ENCODE measurements at places on chromosomes 6 and 20.

DNA sequence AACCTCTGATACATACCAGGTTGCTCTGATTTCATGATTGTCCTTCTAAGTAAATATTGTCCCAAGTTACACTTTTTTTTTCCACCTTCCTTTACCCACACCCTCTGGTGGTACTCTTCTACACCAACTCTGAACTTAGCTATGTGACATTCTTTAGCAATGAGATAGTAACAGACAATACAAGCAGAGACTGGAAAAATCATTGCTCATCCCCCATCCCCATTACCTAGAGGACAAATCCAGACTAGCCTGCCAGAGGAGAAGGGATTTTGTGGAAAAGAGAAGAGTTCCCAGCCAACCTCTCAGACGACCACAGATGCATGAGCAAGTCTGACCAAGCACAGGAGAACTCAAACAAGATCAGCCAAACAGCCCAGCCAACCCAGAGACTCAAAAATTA lies 32.8 kb upstream of the TFAP2B start:
- DNase-seq: no peak

DNA sequence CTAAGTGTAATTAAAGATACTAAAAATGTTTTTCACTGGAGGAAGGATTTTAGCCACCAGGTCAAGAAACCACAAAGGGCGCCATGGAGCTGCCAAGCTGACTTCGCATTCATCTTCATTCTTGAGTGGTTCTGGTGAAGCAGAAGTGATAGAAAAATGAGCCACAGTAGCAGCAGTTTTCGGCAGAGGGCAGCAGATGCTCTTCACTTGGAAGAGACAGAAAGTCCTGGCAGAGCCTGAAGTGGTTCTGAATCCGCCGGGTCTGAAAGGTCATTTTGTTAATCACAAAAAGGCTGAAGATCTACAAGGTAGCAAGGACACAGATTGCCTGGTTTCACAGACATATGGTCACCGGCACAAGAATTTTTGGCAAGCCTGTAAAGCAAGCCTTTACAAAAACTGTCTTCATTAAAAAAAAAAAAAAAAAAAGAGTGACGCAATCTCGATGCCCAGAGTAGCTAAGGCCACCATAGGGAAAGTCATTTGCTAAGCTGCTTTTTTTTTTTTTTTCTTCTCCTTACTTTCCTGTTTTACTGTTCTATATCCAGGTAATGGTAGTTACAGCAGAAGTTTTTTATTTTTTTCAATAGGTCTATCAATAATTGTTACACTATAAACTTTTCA lies 345.1 kb upstream of the AGPAT4 start:
- peak; percentile 26 for DNase-seq

- no peak for DNase-seq
These were observed 933 bp downstream of the KLHL31 start for GRCh38 chr6:53664623-53665022.

- no peak for DNase-seq
These were observed 176.5 kb upstream of the PDE7B start for GRCh38 chr6:135675026-135675425.

GRCh38 chr6:127547215-127547614 lies 28.1 kb upstream of the MTCL3 start:
- DNase-seq: no peak

GRCh38 chr6:5507131-5507681 lies 245.9 kb downstream of the FARS2 start:
- DNase-seq: no peak

DNA sequence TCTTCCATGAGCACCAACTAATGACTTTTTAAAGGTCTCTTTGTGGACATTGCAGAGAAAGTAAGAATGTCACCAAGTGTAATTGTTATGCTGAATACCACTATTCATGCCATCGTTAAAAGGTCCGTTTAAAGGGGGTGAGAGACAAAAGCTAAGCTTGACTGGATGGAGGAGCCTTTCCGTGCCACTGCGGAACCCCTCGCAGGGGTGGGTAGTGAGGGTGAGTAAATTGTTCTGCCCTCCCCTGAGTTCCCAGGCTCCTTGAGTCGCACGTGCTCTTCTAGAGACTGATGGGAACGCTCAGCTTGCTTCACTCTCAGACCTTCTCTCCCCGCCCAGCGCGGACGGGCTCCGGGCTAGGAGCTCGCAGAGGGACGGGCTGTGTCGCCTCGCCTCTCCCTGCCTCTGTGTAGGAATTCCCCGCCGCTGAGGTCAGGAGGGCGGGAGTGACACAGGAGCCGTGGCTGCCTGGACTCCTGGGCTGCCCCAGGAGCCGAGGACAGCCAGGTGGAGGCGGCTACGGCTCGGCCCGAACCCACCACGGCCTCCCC lies 314.8 kb upstream of the QKI start:
- no peak for DNase-seq

GRCh38 chr20:17470973-17471372 lies 60.2 kb downstream of the BFSP1 start:
- DNase-seq: no peak

- no peak for DNase-seq
These were observed 109.4 kb upstream of the KCNG1 start for GRCh38 chr20:51132279-51132678.

DNA sequence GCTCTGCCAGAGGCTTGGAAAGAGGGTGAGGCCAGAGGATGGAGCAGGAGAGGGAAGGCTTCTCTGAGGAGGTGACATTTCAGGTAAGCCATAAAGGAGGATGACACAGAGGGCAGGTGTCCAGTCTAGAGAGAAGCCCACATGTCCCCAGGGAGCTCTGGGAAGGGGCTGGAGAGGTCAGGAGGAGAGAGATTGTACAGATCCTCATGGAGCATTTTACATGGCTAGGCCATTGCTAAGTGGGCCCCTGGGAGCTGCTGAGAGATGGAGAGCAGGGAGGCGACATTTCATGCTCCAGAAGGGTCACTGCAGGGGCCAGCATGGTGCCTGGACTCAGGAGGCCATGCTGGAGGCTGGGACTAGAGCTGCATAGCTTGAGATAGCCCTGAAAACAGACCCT lies 124.5 kb downstream of the TOX2 start:
- DNase-seq: no peak

DNA sequence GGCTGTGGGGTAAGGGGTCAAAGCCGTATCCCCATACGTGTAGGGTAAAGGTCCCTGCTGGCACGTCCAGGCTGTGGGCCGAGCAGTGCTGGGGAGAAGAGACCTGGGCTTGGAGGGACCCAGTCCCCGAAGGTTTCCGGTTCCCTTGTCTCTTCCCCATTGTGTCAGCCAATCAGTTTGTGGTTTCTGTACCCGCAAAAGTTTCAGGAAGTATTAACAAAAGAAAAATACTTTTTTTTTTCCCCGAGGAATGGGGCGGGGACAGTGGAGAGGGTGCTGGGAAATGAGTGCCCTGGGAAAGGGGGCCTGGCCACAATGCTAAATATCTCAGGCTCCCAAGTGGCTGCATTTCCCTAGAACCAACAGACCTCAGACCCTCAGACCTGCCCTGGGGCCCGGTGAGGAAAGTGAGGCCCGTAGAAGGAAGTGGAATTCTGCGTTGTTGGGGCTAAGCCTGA lies 15.2 kb upstream of the AMD1 start:
- DNase-seq: no peak

- DNase-seq: no peak
These were observed 14.6 kb downstream of the EEF1A1 start for GRCh38 chr6:73506246-73506645.

- DNase-seq: no peak
These were observed 1.5 kb downstream of the ZSCAN31 start for GRCh38 chr6:28334286-28335039.

GRCh38 chr6:25279748-25280343 lies 672 bp downstream of the CARMIL1 start:
- DNase-seq: peak; percentile 26

DNA sequence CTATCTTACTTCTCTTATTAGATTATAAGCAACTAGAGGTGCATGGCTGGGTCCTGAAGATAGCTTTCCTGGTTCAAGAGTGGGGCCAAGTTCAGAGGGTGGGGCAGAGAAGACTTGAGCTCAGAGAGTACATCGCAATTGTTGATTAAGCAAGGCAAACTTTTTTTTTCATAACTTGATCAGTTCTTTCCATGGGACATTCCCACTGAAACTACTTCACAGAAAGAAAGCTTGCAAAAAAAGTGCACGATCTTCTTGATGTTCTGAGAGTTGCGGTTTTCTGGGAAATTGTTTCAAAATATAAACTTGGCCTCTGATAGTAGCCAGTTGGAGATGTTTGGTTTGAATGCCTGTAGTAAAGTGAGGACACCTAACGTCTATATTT lies 100.9 kb downstream of the ZDHHC14 start:
- no peak for DNase-seq

- DNase-seq: no peak
These were observed 953.7 kb downstream of the TFAP2A start for GRCh38 chr6:9461188-9461587.

GRCh38 chr20:40676491-40677269 lies 12.4 kb downstream of the MAFB start:
- DNase-seq: no peak

DNA sequence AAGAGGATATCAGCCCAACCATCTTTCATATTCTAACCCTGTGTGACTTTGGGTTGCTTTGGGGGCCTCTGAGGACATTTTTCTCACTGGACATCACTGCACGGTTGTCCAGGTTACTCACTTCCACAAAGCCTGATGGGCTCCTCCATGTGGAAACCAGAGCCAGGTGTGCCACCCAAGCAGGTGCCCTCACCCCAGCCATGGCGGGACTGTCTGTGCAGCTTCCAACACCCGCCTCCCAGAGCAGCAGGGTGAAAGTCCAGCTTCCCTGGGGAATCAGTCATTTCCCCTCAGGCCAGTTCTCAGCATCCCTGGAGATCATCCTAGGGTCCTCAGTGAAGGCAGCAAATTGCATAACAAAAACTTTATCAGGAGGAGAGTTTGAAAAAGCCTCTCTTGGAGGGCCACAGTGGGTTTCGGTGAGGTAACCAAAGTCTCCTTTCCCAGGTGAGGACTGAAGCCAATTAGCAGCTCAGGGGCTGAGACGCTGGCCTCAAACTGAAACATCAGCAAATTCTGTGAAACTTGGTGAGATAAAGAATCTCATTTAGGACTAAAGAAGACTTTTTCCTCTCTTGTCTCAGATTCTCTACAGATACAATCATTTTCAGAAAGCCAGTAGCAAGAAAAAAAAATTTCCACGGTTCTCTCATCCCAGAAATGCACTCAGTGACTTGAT lies 289.6 kb upstream of the CDH4 start:
- DNase-seq: no peak

- no peak for DNase-seq
These were observed 391.8 kb downstream of the CDC5L start for GRCh38 chr6:44779130-44779826.

GRCh38 chr6:145603991-145604390 lies 131.3 kb downstream of the EPM2A start:
- no peak for DNase-seq

DNA sequence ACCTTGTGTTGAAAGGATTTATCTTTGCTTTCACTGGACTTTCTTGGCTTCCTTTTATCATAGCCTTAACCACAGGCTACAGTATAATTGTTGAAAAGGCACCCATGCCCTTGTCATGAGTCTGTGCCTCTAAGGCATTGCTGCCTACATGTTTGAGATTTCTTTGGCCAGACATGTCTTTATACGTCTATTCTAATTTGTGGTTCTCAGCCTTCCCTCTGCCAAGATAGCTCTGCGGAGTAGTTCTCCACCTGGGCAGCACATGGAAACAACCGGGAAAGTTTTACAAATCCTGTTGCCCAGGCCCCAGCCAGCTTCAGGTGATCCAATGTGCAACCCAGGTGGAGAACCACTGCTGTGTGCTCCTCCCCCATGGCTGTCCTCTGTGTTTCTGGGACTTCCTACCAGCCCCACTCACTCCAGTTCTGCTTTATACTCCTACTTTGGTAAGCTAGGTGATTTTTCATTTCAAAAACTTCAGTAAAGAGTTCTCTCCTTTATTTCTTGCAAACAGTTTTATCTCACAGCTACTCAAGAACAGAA lies 159.6 kb upstream of the MYLIP start:
- DNase-seq: peak; percentile 33

DNA sequence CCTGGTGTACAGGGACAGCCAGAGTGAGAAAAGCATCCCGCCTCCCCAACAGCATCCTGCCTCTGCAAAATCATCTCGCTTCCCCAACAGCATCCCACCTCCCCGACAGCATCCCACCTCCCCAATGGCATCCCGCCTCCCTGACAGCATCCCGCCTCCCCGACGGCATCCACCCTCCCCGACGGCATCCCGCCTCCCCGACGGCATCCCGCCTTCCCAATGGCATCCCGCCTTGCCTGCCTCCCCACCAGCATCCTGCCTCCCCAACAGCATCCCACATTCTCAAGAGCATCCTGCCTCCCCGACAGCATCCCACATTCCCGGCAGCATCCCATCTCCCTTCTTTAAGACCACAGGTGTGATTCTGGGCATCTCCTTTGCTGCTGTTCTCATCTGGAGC lies 46.0 kb upstream of the NXT1 start:
- DNase-seq: no peak

DNA sequence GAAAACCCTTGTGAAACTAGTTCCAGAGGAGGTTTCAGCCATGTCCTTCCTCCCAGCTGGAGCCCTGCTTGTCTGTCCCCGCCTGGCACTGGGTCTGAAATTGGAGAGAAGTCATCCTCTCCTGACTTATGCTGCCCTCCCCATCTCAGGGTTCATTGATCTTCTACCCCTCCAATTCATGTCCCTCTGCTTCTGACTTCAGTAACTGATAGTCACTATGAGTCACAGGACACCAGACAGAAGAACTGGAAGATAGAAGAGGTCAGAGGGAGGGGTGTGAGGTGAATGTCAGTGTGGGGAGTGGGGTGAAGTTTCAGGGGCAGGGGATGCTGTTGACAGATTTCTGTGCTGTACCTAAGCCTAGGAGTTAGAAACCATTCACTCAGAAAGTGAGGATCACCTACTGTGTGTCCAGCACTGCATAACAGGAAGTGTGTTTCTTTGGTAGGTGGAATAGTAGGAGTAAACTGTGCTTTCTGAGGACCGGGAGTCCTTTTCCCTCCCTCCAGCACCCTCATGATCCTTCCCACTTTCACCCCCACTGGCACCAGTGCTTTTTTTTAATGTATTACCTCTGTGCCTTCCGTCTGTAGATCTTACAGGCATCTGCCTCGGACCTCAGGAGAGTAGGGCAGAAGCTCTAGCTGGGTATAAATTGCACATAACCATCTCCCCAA lies 627 bp upstream of the RPP21 start:
- no peak for DNase-seq

DNA sequence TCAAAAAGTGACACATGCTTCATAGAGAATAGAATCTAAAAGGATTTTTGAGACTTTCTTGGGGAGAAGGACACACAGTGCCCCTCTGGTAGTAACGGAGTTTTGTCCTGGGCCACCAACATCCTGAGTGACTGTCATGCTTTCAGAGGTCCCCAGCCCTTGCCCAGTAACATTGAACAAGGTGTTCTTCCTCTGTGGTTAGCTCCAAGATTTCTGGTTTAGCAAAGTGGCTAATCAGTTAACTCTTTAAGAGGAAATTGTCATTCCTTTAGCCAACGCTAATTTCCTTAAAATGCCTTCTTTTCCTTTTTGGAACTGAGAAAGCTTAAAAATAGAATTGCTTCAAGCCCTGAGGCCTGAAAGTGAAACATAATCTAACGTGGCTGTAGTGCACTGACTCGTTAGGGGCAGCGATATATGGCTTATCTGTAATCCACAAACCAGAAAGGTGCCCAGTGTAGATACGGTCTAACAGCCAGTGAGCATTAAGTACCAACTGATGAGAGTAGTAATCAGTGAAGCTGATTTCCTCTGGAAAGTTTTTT lies 7.8 kb downstream of the E2F3 start:
- no peak for DNase-seq

Data from HTR-8/SVneo (cell line).